HT-29 (cell line): ENCODE measurements at places on chromosomes 1 and 21.

- no peak for DNase-seq
Measured at GRCh38 chr1:84846387-84846786, 46.6 kb downstream of the LPAR3 start.

GRCh38 chr1:47713333-47713953 is 275.6 kb downstream of the FOXD2 start:
- no peak for DNase-seq

DNA sequence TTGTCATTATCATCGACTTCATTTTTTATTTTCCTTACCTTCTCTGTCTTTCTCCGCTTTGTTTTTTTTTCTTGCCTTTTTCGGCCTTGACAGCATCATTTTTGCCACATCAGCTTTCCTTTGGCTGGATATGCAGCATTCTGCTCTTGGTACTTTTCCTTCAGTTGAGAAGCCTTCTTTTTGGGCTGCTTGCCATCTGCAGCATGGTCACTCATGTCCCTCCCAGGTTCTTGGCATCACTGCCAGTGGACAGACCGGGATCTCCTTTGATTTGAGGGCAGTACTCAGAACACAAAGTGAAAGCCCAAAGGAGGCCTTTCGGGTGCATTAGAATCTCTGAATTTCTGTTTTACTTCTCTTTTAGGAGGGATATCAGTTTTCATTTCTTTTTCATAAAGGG is 3.7 kb upstream of the PARP1 start:
- no peak for DNase-seq

DNA sequence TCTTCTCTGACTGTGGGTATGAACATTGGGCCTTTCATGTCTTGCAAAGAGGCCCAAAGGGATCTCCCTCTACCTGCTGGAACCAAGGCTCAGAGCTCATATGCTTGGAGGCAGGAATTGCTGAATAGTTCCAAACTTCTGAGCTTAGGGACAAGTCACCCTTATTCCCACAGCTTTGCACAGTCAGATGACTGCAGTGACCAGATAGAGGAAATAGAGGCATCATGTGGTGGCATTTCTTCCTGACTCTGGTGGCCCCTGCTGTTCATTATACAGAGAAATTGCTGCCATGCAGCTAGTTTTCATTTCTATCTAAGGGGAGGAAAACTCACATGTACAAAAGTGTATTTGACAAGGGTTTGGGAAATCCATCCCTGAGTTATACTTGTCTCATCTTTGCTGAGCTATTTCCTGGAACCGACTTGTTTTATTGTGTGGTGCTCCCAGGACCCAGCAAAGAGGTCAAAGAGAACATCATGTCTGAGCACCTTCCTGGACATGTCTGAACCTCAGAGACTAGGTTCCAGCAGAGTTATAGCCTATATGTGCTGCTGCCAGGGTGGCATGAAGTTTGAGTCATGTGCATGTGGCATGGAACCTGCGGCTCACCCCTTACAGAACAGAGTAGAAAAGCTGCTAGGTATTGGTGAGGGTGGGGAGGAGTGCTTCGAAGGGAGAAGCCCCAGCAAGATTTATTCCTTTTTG is 131.2 kb downstream of the PIK3R3 start:
- no peak for DNase-seq

DNA sequence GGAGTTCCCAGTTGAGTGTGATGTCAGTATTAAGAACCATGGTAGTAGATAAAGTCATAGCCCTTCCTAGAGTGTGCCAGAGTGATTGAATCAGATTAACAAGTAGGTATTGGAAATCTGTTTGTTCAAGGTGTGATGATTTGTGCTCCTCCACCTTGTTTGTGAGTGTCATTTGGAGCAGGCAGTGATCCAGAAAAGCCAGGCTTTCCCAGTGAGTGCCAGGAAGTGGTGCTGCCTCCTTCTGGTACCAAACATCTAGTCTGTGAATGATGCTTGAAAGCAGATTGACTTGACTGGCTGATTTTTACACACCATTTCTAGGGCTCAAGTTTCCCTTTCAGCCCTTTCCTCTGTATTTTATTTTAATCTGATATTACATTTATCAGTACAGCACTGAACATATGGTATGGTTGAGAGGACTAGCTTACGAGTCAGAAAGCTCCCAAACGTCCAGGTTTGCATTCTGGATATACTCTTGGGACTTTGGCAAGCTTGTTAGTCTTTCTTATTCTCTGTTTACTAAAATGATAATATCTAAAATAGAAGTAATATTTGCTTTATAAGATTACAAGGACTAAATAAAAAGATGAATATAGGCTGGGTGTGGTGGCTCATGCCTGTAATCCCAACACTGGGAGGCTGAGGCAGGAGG is 100.7 kb downstream of the PATJ start:
- DNase-seq: peak; percentile 19

- DNase-seq: no peak
Measured at GRCh38 chr1:111770916-111771315, 15.2 kb downstream of the DDX20 start.

- DNase-seq: peak; percentile 80
Measured at GRCh38 chr1:209363112-209363511, 220.4 kb upstream of the CAMK1G start.

DNA sequence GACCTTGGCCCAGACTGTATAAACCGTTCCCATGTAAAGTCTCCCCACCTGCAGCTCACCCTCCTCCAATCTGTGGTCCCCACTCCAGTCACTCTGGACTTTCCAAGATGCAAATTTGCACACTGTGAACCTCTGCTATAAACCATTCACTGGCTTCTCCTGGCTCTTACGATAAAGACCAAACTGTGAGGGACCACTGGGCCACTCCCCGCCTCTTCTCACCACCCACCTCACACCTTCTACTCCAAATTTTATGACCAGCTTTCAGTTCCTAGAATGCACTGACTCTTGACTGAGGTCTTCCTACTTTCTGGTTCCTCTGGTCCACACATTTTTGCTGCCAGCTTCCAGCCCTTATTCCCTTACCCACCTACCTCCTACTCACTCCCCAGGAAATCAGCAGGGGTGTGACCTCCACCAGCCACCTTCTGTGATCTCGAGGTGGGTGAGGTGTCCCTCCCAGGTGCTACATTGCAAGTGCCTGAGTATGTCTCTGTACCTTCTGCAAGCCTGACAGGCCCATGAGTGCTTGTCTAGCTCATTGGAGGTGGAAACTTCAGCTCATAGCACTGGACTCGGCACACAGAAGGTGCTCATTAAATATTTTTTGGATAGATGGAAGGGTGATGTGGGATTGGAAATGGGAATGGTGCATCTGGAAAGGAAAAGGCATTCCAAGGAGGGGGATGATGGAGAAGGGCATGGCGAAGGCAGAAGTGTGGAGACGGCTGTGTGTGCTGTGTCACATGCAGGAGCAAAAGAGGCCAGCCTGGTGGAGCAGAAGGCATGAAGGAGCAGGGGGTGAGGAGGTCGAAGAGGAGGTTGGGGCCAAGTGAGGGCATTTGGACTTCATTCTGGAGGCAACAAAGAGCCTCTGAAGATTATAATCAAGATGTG is 15.6 kb upstream of the CSF1 start:
- DNase-seq: no peak

DNA sequence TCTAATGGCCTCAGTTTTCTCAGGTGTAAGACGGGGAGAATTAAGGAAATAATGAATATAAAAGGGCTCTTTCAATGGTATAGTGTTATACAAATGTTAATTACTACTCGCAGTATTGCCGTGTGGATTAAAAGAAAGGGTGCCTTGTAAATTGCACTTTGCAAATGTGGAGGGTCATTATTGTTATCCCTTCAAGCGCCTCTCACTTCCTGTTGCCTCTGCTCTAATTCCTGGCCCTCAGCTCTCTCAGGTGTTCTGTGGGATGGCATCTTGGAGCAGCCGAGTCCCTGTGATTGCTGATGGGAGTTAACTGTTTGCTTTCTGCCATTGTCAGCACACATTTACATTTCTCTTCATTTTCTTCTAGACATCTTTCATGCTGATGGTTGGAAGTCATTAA is 7.1 kb upstream of the S100A11 start:
- DNase-seq: no peak

GRCh38 chr1:59664166-59664565 is 150.6 kb upstream of the HOOK1 start:
- no peak for DNase-seq

GRCh38 chr1:15522551-15522950 is 1.5 kb downstream of the CASP9 start:
- no peak for DNase-seq

DNA sequence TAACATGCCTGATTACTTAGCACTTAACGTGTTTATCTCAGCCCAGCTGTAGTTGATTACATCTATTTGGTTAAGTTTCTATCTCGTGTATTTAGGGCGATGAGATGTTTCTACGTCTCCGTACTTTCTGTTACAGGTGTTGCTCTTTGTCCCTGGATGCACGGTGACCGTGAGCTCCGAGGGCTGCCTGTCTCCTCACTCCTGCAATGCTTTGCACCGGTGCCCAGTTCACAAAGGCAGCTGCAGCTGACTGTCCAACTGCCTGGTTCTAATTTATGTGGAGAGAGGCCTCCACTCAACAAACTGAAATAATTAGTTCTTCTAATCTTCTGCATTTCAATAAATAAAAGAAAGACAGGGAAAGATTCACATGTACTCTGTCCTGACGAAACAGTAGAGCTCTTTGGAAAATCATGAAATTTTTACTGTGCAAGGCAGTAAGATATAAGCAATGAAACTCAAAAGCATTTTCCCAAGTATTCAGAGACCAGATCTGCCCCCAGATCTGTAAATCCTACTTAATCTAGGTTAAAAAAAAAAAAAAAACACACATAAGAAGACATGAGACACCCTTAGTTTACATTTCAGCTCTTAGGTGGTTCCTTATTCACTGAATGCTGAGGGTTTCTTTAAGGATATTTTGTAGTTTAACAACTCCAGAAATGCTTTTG is 108.2 kb downstream of the TGFBR3 start:
- no peak for DNase-seq

DNA sequence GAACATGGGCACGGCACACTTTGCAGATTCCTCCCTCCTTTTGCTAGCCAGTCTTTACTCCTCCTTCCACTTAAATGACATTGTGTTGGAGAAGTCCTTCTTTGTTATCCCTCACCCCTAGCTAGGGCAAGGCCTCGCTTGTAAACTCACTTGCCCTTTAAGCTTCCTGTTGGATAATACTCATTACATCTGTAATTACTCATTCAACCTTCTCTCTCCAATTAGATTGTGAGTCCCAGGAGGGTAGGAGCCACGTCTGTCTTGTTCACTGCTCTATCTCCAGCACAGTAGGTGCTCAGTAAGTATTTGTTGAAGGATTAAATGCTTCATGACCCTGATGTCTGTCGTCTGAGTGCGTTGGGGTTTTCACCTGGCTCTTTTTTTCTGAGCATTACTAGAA is 98.7 kb upstream of the USP24 start:
- DNase-seq: no peak

GRCh38 chr21:38861056-38861455 is 55.3 kb downstream of the ETS2 start:
- no peak for DNase-seq

DNA sequence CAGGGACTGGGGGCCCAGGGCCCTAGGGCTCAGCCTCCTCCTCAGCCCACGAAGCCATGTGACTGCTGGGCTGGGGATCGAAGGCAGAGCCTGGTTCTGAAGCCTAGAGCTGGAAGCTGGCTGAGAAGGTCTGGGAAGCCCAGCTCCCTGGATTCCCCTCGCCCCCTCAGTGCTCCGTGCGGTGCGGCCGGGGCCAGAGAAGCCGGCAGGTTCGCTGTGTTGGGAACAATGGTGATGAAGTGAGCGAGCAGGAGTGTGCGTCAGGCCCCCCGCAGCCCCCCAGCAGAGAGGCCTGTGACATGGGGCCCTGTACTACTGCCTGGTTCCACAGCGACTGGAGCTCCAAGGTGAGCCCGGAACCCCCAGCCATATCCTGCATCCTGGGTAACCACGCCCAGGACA is 9.1 kb downstream of the ADAMTSL4 start:
- no peak for DNase-seq

GRCh38 chr1:24825174-24825573 is 79.9 kb downstream of the CLIC4 start:
- no peak for DNase-seq

GRCh38 chr1:112054510-112054909 is 65.0 kb upstream of the KCND3 start:
- DNase-seq: no peak

DNA sequence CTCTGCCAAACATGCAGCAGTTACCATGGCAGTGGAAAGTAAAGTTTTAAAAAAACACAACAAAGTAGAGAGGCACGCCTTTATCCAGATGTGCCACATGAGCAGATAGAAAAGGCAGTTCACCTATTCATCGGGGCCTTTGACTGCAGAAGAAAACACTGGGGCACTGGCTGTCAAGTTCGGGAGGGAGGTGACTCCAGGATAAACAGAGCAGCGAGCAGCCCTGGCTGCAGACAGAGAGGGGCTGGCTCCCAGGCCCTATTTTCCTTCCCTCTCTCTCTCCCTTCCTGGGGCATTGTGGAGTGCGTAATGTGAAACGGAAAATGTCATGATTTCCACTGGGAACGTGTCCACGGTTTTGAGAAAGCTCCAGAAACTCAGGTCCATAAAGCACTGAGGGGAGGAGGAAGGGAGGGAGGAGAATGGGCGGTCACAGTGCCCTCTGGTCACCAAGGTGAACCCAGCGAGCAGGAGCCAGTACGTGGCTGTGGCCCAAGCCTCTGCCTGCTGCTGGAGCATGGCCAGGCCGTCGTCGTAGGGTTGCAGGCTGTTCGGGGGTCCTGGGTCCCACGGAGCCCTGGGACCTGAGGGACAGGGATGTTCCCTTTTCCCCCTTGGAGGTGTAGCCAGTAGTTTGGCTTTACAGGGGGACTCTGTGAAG is 114.7 kb upstream of the IRF2BP2 start:
- DNase-seq: no peak
